ENCODE measurements at places on chromosomes 3 and 15.
A peak's percentile ranks its signal among the peaks of the same experiment; 100 is the strongest.

GRCh38 chr3:72127844-72128243 lies 342.9 kb upstream of the PROK2 start:
- DNase-seq: no peak

DNA sequence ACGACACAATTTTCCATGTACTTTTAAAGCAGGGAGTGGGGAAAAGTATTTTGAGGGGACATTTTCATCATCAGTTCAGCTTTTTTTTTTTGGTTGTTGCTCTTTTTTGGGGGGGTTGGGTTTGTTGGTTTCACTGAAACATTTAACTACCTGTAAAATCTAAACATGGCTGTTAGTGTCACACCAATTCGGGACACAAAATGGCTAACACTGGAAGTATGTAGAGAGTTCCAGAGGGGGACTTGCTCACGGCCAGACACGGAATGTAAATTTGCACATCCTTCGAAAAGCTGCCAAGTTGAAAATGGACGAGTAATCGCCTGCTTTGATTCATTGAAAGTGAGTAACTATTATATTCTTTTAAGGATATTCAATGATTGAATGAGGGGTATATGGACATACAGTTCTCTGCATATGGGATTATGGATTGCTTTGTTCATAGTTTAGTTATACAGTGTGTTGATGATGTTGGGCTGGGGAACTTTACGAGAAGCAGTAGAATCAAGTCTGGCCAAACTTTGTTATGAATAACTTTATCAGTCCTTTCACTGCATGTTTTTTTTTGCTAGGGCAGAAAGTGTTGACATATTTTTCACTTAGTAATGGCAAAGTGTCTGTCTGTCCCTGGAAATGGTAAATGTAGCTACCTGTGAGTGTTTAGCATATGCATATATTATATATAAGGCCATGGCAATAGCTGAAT lies 31.5 kb downstream of the MBNL1 start:
- no peak for DNase-seq

DNA sequence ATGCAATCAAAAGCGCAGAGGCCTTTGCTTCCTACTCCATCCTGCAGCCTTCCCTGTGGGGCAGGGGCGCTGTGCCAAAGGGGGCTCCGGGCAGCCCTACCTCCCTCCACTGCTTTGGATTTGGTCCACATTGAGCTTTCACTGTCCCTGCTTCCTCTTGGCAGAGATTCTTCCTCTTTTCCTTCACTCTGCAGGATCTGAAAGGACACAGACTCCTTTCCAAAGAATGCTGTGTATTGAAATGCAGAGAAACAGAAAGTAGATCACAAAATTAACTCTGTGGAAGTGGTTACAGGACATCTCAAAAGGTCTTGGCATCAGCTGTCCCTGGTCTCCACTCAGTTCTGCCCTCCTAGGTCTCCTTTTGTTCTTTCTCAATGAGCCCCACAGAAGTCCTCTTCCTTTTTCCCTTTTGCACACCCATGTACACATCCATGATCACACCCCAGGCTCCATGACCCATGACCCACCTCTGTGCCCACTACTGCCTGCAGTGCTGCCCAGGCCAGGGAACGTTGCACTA lies 64.1 kb downstream of the CCR1 start:
- DNase-seq: no peak

DNA sequence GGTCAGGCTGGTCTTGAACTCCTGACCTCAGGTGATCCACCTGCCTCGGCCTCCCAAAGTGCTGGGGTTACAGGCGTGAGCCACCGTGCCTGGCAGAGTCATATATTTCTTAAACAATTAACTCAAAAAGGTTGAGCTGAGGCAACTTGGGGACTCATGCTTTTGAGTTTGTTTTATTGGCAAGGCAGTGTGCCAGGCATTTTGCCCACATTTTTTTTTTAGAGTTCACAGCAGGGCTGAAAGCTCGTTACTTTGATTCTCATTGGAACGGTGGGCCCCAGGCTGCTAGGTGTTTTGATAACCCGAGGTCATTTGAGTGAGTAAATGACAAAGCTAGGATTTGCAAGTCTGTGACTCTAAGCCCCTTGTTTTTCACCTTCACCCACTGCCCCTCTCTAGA lies 76.2 kb downstream of the CCK start:
- DNase-seq: no peak

- DNase-seq: peak; percentile 17
Measured at GRCh38 chr3:193872265-193872753, 263.6 kb upstream of the HES1 start.

- DNase-seq: peak; percentile 20
Measured at GRCh38 chr3:39541917-39542329, 74.4 kb downstream of the MOBP start.

DNA sequence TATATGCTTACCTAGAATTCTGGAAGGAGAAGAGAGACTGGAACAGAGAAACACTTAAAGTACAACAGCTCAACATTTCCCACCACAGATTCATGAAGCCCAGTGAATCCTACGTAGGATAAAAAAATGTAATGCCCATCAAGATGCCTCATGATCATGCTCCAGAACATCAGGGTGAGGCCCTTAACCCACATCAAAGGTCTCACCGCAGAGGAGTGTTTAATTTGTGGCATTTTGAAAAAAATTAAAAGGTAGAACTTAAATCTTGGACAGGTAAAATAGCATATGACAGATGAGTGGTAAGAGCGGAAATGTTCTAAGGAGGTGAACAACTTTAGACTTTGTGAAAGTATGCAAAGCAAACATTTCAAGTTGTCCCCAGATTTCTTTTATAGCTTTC lies 9.7 kb upstream of the SLC6A20 start:
- no peak for DNase-seq

DNA sequence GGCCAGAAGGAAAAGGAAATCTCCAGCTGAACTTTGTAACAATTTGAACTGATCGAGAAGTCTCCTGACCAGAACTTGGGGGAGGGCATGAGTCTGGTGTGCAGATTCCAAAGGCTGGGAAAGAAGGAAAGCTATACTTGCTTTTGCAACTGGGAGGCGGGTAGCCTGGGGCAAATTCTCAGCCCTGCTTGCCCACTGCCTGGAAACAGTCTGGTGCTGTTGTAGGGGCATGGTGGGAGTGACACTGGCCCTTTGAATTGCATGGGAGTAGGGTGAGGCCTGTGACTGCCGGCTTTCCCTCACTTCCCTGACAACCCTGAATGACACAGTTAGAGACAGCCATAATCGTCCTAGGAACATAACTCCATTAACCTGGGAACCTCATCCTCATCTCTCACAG lies 114.0 kb upstream of the POU1F1 start:
- no peak for DNase-seq

DNA sequence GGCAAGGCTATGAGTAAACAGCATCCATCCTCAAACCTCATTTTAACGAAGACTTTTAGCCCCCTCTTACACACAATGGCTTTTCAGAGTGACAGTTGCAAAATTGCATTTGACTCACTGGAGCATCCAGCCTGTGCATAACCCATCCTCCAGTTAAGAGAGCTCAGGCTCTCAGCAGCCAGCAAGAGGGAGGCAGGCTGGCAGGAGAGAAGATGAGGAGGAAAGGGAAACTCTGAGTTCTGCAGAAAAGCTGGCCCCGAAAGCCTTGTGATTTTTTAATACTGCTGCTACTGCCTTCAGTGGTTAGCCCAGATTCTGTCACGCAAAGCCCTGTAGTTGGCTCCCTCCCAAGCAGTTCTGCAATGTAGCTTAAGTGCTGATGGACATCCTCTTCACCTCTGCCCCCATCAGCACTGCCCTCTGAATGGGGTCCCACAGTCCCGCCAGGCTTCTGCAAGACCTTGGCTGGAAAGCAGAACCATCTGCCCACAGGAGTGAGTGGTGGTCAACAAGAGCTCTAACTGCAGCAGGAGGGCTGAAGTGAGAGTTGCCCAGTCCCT lies 371.3 kb downstream of the EPHB1 start:
- DNase-seq: no peak

DNA sequence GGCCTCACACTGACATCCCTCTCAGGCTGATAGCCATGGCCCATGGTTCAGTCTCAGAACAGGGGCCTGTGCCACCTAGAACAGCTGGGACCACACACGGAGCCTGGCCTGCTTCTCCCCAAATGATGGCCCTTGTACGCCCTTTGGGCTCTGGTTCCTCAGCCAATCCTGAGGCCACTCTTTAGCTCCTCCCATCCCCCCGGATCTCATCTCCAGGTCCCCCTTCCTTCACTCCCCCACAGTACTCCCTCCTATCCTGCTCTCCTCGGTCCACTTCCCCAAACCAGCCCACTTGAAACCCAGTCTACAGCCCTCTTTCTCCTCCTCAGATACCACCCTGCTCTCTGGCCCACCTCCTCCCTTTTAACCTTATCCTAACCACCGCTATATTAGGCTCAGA lies 17.8 kb upstream of the ZFYVE19 start:
- DNase-seq: no peak

- no peak for DNase-seq
Measured at GRCh38 chr15:79410237-79410636, 21.9 kb upstream of the MINAR1 start.

GRCh38 chr3:125154110-125154509 lies 58.4 kb downstream of the SLC12A8 start:
- no peak for DNase-seq

- DNase-seq: peak; percentile 4
Measured at GRCh38 chr15:34437687-34438086, at the start of gene GOLGA8A. TSS of gene GOLGA8A (minus strand) at chr15:34437808. CDS start at chr15:34389691, 48,117 bp downstream.

DNA sequence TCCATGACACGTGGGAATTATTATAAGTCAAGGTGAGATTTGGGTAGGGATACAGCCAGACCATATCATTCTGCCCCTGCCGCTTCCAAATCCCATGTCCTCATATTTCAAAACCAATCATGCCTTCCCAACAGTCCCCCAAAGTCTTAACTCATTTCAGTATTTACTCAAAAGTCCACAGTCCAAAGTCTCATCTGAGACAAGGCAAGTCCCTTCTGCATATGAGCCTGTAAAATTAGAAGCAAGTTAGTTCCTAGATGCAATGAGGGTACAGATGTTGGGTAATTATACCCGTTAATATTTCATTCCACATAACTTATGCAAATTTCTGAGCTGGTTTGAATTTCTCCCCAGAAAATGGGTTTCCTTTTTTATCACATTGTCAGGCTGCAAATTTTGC lies 47.7 kb downstream of the RNF111 start:
- no peak for DNase-seq

DNA sequence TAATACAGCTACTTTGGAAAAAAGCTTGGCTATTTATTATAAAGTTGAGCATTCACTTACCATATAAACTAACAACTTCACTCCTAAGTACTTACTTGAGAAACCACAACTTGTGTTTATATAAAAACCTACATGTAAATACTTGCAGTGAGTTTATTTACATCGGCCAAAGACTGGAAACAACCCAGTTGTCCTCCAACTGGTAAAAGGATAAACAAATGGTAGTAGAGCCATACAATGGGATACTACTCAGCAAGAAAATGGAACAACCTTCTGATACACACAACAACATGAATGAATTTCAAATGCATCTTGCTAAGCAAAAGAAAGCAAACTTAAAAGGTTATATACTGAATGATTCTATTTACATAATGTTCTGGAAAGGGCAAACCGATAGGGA lies 63.7 kb downstream of the SLC7A14 start:
- DNase-seq: peak; percentile 89

DNA sequence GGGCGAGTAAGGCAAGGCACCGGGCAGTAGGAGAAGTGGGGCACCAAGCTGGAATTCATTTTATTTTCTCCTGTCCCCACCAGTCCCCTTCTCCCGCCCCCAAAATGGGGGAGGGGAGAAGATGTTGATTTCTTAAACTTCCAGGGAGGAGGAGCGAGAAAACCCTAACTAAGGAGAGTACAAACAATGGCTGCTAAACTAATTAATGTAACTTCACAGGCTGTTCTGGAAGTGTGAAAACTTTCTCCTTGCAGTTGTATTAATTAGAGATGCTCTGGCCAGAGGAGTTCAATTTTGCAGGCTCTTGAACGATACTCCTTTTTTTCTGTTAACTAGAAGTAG lies 11.5 kb downstream of the ZIC4 start:
- DNase-seq: no peak

DNA sequence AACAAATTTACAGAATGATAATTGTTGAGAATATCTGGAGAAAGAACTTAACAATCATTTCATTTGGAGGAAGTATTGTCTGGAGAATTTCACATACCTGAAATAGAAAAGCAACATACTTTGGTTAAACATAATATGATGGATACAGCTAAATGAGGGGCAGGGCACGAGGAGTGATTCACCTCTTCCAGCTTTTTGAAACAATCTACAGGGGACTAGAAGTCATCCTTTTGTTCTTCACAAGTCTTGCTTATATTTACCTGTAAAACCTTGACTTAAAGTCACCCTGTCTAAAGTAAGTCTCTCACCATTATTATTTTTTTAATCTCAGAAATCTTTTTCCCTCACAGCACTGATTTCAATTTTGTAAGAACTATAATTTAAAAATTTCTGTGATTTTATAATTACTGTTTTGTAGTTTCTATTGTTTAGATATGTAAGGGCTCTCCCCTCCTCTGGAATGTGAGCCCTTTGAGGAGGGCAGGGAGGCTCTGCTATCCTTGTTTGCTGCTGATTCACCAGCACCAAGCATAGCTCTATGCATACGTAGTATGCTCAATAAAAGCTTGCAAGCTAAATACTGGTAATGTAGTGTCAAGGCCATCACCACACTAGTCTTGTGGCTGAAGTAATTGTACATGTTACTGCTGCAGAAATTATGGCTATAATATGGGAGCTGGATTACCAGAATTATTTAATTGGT lies 193.9 kb upstream of the THRB start:
- no peak for DNase-seq

GRCh38 chr3:126523745-126524428 lies at the start of gene CHST13:
TSS of gene CHST13 (plus strand) at chr3:126524155. CDS start at chr3:126524333, 178 bp downstream.
- peak; percentile 44 for DNase-seq

DNA sequence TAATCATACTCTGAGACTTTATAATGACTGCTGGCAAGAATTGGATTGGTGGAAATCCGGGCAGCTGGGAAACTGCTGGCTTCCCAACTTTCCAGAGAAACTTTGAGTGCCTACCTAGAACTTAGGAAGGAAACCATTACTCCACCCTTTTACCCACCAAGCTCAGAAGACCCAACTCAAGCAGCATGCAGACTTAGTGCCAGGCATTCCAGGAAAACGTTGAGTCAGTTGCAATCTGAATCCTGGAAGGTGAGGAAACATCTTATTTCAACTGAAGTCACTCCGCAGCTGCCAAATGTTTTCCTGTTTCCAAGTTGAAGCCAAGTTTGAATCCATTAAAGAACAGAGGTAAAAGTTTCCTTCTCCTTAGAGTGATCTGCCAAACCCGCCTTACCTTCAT lies 126.5 kb downstream of the ZNF385D start:
- DNase-seq: no peak

GRCh38 chr15:34591306-34591705 lies 7.9 kb upstream of the GOLGA8B start:
- DNase-seq: no peak

GRCh38 chr3:148930752-148931151 lies 60.6 kb upstream of the GYG1 start:
- no peak for DNase-seq

DNA sequence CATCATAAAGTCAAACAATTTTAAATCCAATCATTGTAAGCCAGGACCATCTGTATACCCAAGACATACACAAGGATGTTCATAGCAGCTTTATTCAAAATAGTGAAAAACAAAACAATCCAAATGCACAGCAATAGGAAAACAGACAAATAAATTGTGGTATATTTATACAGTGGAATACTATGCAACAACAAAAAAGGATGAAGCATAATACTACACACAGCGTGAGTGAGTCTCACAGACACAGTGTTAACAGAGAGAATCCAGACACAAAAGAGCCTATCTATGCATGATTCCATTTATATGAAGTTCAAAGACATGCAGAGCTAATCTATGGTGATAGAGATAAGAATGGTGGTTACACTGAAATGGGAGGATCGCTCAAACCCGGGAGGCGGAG lies 5.6 kb upstream of the MUC20 start:
- DNase-seq: no peak
